ENCODE measurements at places on chromosomes 7 and 10.

DNA sequence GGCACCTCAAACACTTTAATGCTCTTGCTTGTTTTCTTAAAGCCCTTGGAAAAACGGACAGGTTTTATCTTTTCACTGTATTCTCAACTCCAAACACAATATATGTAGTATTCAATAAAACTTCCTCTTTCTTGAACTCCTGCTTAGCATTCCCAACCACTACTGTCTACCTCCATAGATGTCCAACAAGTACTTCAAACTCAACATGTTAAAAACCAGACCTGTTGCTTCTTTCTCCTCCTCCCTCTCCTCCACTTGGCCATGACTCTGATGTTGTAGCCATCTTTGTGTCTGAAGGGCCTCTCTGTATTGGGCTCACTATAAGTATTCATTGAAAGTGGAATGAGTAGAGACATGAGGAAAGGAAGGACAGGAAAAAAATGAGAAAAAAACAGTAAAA is 16.2 kb upstream of the COL17A1 start:
- DNase-seq: no peak

- no peak for DNase-seq
These were observed 1.8 kb downstream of the HOXA2 start for GRCh38 chr7:27100694-27101170.

- no peak for DNase-seq
These were observed 25.8 kb downstream of the ACTA2 start for GRCh38 chr10:88926566-88927415.

GRCh38 chr7:127954357-127954748 is 76.9 kb downstream of the LRRC4 start:
- DNase-seq: no peak

- peak; percentile 33 for DNase-seq
These were observed 98.3 kb upstream of the DDC start for GRCh38 chr7:50663396-50664102.

DNA sequence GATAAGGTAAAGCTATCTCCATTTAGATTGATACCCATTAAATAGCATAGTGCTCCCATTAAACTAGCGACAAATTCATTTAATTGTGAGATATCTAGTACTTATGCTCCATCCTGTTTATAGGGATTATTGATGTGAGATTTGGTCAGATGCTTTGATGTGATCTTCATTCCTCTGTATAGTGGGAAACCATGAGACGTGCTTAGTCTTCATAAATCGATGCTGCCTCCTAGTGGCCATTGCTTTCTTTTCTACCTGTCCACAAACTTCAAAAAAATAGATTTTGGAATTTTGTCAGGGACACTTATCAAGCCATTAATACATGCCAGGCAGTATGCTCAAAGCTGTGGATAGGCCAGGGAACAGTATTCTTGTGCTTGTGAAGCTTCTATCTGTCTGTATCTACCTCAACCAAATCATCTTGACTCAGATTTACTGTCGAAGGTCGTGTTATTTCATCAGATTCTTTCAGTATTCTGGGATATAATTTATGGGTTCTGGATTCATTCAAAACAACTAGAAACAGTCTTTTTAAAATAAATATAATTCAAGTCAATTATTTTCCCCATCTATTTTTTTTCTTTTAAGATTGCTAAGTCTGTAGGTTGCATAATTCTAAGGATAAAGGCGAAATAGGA is 12.0 kb downstream of the LSM8 start:
- peak; percentile 56 for DNase-seq

- no peak for DNase-seq
These were observed 152.4 kb upstream of the CELF2 start for GRCh38 chr10:10865303-10865702.

- no peak for DNase-seq
These were observed 2.2 kb upstream of the FOXI2 start for GRCh38 chr10:127734753-127735152.

DNA sequence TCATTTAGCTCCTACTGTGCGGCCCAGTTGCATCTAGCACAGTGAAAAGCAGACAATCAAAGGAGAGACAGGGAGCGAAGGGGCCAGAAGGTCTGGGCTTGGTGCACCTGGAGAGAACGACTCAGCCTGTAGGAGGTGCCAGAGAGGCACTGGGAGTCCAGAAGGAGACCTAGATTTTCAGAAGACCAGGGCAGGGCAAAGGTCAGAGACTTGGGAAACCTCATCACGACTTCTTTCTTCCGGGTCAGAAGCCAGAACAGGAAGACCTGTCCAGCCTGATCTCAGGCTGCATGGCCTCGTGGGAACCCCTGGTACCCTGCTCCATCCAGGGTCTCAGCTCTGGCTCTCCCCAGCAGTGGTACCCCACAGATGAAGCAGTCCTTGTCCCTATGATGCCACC is 5.2 kb downstream of the AGAP3 start:
- peak; percentile 50 for DNase-seq

DNA sequence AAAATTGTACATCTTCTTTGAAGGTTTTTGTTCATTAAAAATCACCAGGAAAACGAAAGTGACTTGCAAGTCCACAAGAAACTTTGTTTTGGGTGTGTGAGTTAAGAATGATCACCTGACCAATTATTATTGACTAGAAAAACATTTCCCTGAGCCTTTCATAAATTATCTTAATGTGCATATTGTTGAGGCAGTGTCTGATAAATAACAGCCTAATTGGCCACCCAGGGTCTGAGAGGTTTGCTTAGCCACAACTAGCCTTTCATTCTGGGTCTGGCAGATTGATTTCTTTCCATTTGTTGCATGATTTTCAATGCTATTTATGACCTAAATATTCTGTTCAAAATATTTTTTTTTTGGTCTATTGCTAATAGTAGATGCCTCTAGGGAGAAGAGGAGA is 152.8 kb downstream of the AUTS2 start:
- no peak for DNase-seq

GRCh38 chr7:66110856-66111255 is 3.8 kb upstream of the CRCP start:
- no peak for DNase-seq

- no peak for DNase-seq
These were observed 97.6 kb downstream of the SEM1 start for GRCh38 chr7:96612034-96612433.

DNA sequence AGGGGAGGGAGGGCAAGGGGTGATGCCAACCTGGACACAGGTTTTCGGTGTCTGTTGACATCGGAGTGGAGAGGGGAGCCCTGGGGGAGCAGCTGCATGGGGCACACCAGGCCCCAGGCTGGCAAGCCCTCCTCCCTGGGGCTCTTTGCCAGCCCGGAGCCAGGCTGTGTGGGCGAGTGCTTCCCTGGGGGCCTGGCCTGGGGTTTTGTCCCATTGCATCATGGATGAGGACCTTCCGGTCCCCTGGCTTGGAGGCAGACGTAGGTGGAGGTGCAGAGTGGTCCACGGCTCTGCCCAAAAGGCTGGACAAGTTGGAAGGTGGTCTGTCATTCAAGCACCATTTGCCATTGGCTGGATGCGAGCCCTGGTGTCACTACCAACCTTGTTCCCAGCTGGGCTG is 34.8 kb downstream of the ZMIZ1 start:
- DNase-seq: no peak

GRCh38 chr10:44198096-44198779 is 186.7 kb downstream of the CXCL12 start:
- no peak for DNase-seq

GRCh38 chr10:11881030-11881476 is 57.9 kb downstream of the PROSER2 start:
- no peak for DNase-seq

DNA sequence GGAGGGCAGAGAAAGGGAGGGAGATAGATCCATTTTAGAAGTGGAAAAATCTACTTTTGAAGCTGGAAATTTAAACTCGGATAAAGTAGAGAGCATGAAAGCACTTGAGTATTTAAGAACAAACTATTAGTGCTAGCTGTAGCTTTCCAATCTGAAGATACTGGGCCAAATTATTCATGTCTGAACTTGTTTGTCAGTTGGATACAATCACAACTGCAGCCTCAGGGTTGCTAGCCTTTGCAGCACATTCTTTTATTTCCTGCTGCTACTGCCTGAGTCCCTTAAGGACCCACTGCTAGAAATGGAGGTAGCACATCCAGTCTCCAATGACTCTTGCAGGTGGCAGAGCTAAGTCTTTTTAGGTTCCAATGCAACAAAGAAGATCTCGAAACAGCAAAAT is 8.3 kb upstream of the SLC25A13 start:
- no peak for DNase-seq

- no peak for DNase-seq
These were observed 22.8 kb downstream of the CALML3 start for GRCh38 chr10:5547681-5547930.

- DNase-seq: no peak
These were observed 97.7 kb downstream of the ARHGAP12 start for GRCh38 chr10:31830887-31831286.

DNA sequence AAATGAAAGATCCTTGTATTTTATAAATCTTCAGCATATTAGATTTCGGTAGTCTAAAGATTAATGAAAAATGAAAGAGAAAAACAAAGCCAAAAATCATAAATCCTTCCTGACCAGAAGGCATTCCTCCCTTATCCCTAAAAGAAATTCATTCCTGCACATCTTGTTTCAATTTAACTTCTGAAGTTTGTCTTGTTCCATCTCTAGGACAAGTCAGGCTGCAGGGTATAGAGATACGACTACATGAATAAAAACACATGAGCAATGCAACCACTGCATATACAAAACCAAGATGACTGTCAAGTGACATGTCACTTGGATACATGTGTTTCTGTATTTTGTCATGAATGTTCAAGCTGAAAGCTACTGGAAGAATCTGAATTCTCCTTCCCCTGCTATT is 214.9 kb downstream of the JAZF1 start:
- no peak for DNase-seq

DNA sequence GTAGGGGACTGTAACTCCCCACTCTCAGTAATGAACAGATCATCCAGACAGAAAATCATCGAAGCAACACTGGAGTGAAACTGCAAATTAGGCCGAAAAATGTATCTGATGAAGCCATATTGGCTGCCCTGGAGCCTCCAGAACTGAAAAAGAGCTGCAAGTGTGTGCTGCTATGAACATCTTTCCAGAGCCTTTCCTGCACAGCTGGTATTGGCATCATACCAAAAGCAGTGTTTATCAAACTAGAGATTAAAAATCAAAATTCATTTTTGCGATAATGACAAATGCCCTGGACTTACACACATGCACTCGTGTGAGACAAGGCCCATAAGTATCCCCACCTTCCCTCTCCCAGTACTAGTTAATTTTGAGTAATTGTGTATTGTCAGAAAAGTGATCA is 6.8 kb upstream of the CLDN12 start:
- no peak for DNase-seq

- DNase-seq: peak; percentile 48
These were observed 61.0 kb downstream of the MPP7 start for GRCh38 chr10:28241741-28242399.

DNA sequence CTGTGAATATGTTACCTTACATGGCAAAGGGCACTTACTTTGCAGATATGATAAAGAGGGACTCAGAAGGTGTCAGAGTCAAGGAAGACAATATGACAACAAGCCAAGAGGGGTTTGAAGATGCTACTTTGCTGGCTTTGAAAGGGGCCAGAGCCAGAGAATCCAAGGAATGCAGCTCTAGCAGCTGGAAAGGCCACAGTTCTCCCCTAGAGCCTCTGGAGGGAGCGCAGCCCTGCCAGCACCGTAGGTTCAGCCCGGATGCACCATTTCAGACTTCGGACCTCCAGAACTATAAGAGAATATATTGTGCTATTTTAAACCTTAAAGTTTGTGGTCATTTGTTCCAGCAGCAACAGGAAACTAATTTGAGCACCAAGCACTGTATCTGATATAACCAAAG is 32.9 kb upstream of the WDR11 start:
- no peak for DNase-seq

GRCh38 chr10:278707-279106 is 143.5 kb downstream of the ZMYND11 start:
- no peak for DNase-seq

- DNase-seq: no peak
These were observed 171.1 kb downstream of the FAM107B start for GRCh38 chr10:14603534-14604102.

DNA sequence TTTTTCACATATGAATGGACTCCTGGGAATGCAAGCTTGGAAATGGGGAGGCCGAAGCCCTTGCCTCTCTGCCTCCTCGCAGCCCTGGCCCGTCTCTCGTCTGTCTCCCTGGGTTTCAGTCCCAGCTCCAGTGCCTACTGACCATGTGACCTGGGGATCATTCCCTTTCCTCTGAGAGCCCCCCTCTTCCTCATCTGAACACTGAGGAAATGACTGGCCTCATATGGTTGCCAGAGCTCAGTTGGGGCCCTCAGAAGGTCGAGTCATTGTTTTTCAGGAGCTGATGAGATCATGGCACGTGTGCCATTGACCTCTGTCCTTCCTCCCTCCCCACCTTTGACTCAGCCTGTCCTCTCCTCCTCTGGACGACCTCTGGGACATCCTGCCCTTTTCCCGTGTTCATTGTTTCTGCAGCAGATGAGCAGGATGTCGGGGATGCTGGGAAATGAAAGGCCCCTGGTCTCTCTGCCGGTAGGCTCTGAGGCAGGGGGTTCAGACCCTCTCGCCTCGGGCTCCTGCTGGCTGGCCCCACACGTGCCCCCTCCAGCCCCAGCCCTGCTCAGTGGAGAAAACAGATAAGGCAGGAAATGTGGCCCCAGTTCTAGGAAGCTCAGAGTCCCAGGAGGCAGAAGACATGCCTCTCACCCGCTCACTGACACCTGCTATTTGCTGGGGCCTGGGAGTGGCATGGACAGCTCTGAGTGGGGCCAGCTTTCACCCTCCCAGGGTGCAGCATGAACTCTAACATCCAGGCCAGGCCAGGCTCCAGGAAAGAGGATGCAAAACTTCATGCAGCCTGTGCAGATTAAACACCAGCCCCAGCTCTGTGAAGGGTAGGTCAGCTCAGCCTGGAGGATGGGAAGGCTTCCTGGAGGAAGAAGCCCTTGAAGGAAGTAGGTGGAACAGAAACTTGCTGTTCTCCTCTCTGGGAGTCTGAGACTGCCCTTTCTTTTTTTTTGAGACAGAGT is 8.3 kb upstream of the PPP1R35 start:
- DNase-seq: no peak

DNA sequence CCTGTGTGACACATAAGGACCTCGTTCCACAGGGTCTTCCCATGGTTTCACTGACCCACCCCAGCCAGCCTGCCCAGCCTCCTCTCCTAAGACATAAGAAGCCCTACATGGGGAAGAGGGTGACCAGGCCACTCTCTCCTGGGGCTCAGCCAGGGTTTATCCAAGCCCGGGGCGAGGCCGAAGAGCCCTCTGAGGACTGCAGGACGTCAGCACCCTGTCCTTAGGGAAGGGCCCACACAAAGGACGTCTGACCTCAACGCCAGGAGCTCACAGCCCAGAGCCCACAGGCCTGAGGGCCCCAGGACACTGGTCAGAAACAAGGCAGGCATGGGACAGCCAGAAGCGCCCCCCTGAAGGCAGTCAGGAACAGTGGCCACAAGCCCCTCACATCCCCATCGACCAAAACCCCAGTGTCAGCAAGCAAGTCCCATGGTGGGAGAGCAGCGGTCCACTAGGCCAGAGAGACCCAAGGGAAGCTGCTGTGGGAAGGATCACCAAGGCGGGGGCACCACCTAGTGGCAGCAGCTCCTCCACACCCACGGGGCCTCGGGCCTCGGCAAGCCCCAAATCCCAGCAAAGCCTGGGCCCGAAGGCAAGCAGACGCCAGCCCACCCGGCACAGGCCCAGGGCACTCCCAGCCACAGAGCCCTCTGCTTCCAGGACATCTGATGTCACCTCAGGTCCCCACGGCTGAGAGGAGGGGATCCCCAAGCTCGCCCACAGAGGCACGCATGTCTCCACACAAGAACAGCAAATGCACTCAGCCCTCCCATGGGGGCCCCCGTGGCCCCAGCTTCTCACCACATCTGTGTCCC is 23.4 kb downstream of the MAD1L1 start:
- DNase-seq: peak; percentile 46

- DNase-seq: no peak
These were observed 33.9 kb downstream of the LRRC4 start for GRCh38 chr7:127997226-127997922.

- peak; percentile 91 for DNase-seq
These were observed 2.0 kb upstream of the TM9SF3 start for GRCh38 chr10:96588616-96589419.

All from activated CD4-positive, alpha-beta T cell treated with anti-CD3 and anti-CD28 coated beads, Interleukin-2, Interleukin-6, amounts not matched to agents 100 ng/mL and 50 ng/mL, durations not matched to agents 16 hours and 8 hours (primary cell).